T-cell (primary cell): ENCODE measurements at places on chromosomes 5 and 9.
A peak's percentile ranks its signal among the peaks of the same experiment; 100 is the strongest.

DNA sequence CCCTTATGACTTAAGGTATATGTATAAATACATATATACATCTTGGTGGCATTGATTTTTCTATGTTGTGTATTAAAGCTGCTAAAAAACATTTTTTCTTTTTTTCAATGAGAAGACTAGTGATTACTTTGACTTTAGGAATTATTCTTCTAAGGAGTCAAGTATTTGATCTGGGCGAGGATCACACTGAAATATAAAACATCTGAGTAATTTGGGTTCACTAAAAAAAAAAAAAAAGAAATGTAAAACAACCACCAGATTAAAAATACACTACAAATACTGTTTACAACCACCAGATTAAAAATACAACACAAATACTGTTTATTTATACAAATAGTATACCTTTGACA, 9.0 kb downstream of the UBAP1 start:
- no peak for DNase-seq

DNA sequence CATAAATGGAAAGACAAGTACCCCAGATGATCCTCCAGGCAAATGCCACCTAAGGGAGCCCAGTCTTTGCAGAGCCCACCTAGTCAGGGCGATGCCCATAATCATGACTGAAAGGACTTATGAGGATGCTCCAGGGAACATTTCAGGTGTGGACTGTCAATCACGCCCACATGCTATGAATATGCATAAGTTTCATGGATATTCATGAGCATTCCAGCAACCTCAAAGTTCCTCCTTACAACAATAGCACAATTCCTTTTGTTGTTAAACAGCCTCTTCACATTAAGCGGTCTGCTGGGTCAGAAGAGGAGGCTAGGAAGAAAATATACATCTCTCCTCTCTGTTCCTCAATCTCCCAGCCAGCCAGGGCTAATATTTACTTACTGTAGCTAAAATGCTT, 161.6 kb downstream of the C5orf15 start:
- DNase-seq: no peak

DNA sequence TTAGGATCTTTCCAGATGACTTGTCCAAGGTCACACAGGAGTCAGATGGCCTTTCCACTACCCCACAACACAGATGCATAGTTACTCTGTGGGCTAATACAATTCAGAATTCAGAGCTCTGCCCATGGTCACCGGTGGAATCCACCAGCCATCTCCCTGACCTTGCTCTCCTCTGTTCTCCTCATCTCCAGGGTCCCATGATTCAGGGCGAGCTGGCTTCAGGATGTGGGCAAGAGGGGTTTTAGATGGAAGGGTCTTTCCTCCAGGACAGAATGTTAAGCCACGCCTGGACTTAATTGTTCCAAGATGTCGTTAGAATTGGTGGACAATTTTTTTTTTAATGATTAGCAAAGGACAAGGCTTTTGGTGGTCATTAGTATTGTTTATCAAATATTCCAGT, 81.7 kb upstream of the LARP1 start:
- no peak for DNase-seq

DNA sequence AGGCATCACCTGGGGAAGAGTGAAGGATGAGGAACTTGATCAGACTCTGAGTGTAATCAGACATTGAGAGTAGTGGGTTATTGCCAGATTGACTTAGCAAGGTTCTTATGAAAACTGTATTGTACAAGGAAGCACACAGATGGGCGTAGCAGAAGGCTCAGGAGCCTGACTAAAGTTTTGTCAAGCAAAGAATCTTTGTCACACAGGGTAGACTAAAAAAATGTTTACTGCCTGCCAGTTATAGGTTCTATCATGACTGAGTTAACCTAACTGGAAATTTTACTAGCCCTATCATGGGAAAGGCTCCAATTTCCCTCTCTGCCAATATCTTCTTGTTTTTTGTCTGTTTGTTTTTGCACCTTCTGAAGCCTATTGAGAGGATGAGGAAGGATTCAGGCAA, 19.1 kb downstream of the CAMK4 start:
- no peak for DNase-seq

DNA sequence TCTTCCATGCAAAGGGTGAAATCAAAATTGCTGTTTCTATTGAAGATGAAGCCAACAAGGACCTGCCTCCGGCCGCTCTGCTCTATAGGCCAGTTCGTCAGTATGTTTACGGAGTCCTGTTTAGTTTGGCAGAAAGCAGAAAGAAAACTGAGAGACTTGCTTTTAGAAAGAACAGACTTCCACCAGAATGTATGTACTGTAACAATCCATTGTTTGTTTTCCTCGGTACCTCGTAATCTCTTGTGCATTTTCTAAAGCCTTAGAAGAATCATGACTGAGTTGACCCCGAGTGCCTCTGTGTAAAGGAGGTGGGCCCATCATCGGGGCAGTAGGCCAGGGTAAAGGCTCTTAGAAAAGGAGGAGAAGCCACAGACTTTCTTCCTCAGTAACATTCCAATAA, 44.2 kb upstream of the PHF2 start:
- no peak for DNase-seq

- DNase-seq: no peak
Measured at GRCh38 chr5:73743161-73743560, 117.2 kb downstream of the ARHGEF28 start.

DNA sequence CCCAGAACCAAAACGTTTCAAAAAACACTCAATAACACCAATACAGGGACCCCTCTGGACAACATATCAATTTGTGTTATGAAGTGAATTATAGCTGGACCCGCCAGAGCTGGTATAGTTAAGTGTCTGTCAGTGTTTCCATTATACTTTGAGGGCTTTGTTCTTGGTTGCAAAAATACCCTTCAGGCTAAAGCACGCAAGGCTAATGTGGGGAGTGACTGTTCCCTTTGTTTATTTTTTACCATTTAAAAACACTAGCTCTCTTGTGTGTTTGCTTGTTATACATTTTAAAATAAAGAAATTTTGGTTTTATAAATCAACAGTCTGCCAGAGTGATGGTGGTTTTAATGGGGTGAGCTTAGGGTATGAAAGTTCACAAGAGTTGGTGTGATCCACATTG, 859.5 kb downstream of the PTPRD start:
- DNase-seq: no peak

DNA sequence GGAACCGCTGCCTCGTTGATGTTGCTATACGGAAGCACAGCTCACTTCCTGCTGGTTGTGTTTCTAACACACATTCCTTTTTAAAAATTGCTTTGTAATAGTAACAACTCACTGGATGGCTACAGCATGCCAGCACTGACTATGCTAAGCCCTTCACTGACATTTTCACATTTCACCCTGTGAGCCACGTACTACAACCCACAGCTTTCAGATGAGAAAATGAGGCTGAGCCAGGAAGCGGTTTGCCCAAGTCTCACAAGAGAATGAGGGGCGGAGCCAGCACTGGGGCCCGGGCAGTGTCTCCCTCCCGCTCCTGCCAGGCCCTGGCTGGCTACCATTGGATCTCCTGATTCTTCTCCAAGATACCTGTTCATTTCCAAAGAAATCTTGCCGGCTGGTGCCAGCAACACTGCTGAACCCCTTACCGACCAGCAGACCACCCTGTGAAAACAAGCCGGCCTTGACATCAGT, 38.3 kb downstream of the FAM78A start:
- DNase-seq: peak; percentile 82

DNA sequence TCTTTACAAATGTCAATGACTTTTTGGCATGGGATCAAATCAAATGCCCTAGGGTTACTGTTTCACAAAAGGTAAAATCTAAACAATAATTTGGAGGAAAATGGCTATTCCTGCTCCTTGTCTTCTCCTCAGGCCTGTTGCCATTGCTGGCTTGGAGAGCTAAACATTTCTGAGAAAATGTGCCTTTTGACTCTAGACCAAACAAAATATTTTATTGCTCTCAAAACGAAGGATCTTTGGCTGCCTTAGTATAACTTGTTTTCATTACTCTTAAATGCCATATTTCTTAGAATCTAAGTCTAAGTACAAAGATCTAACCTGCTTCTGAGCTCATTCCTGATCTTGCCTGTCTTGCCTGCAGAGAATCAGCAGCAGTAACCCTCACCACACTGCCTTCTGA, 116.6 kb downstream of the MUSK start:
- DNase-seq: no peak

DNA sequence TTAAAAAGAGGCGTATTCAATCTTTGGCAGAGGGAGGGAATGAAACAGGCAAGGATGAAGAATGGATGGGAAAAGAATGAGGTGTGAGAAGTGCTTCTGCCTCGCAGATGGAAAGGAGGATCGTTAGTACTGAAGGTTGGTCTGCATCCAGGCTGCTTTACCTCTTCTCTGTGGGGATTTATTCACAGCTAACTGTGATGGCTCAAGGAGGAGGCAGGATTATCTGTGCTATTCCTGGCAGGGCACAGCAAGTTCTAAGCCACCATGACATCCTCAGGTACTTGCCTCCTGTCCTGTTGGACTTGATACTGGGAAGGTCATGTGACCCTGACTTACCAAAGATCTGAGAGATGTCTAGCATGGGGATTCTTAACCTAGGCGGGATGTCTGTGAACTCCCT, 84.3 kb downstream of the GDNF start:
- no peak for DNase-seq

DNA sequence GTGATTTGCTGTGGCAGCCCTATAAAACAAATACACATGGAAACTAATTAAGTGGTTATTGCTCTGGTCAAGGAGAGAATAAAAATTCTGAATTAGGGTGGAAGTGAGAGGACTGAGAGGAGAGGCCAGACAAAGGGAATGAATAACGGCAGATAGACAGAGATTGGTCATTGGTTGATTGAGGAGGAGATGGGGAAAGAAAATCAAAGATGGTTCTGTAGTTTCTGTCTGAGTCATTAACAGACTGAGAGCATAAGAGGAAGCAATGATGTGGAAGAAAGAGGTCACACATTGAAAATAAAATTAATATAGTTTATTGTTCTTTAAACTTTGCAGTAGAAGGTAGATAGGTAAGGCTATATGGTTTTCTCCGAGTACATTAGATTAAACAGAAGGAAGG, 469.8 kb downstream of the ACTL7B start:
- no peak for DNase-seq

GRCh38 chr9:88645172-88645878, 110.3 kb downstream of the NXNL2 start:
- DNase-seq: no peak

DNA sequence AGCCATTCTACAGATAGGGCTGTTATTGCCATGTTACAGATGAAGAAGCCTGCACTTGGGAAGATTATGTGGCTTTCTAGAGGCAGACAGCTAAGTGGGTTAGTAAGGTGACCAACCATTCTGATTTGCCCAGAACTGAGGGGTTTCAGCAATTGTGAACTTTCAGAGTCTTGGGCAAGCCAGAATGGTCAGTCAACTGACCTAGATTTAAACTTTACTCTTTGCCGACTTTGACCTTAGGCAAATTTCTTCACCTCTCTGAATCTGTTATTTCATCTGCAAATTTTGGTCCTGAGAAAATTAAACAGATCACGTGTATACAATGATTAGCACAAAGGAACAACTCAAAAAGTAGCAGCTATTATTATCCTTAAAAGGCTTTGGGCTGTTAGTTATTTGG, 20.4 kb upstream of the TNFSF8 start:
- DNase-seq: no peak
